ENCODE measurements at places on chromosomes 12 and 14.
A peak's percentile ranks its signal among the peaks of the same experiment; 100 is the strongest.

GRCh38 chr12:130870442-130871285 lies 1.2 kb upstream of the RAN start:
- peak; percentile 70 for DNase-seq

DNA sequence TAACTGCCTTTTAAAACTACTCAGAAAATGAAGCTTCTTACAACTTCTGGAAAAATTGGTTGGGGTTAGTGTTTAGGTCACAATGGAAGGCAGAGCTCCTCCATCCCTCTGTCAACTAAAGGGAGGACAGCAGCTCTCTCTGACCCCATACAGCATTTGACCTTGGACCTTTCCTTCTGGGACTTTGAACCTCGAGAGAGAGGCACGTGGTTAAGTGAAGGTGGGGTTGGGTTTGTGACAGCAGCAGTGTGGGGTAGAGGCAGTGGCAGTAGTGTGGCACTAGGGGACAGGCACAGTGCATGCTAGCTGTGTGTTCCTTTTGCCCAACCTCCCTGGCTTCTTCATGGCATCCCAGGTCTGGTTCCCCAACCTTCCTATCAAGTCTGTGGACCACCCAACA lies 9.4 kb upstream of the C12orf75 start:
- DNase-seq: no peak

GRCh38 chr12:107094183-107094448 lies 767 bp upstream of the CRY1 start:
- DNase-seq: no peak

GRCh38 chr14:99675382-99675835 lies 8.7 kb upstream of the CYP46A1 start:
- DNase-seq: no peak

GRCh38 chr12:87529413-87529812 lies 499.8 kb downstream of the C12orf50 start:
- DNase-seq: no peak

- DNase-seq: no peak
Observed at GRCh38 chr12:6318440-6318879, 8.0 kb downstream of the PLEKHG6 start.

DNA sequence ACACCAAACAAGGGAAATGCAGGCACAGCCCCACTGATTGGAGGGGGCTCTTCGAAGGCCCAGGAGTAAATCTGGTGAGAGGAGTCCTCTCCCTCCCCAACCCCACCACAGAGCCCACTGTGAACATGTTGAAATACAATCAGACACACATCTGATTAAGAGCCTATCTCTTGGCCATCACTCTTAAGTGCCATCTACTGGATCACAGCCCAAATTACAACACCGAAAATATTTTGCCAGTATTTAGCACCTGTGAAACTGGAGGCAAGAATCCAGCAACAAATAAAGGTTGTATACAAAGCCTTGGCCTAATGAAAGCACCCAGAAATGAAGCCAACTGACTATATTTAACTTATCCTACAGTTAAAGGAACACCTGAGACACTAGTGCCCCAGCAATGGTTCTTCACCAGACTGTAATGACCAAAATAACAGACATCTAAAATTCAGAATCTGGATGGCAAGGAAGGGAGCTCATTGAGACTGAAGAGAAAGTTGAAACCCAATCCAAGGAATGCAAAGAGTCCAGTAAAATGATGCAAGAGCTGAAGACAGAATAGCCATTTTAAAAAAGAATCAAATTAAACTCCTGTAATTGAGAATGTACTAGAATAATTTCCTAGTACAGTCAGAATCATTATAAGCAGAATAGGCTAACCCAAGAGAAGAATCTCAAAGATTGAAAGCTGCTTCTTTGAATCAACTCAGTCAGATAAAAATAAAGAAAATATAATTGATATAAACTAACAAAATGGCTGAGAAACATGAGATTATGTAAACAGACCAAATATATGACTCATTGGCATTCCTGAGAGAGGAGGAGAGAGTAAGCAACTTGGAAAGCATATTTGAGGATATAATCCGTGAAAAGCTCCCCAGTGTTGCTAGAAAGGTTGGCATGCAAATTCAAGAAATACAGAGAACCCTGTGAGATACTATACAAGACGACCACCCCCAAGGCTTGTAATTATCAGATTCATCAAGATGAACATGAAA lies 1117.0 kb downstream of the FLRT2 start:
- DNase-seq: no peak

DNA sequence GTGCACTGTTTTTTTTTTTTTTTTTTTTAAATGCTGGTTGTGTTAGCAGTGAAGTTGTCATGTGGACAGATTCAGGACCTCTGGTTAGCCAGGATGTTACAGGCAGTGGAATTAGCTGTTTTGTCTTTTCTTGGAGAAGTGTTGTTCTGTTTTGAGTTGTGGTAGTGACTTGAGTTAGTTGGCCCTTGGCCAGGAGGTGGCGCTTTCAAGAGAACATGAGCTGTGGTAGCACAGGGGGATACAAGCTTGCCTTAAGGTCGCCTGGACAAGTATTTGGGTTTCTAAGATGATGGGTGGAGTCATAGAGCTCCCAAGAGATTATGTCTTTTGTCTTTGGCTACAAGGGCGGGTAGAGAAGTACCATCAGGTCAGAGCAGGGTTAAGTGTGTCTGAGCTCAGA lies 33.3 kb upstream of the CCDC198 start:
- DNase-seq: no peak

- DNase-seq: no peak
Observed at GRCh38 chr14:99763527-99764221, 29.5 kb upstream of the EML1 start.

DNA sequence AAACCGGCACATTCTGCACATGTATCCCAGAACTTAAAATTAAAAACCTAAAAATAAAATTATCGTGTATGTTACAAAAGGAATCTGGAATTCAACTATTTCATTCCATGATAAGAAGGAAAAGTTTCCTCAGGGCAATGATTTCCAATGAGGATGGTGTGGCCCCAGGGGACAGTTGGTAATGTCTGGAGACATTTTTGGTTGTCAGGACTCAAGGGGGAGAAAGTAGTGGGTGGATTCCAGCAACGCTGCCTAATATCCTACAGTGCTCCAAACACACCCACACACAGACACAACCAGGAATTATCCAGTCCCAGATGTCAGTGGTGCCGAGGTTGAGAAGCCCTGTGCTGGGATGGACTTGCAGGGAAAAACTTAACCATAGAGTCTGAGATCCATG lies 228.3 kb downstream of the TMEM132D start:
- no peak for DNase-seq

- DNase-seq: no peak
Observed at GRCh38 chr14:69325646-69326265, 65.8 kb downstream of the GALNT16 start.

DNA sequence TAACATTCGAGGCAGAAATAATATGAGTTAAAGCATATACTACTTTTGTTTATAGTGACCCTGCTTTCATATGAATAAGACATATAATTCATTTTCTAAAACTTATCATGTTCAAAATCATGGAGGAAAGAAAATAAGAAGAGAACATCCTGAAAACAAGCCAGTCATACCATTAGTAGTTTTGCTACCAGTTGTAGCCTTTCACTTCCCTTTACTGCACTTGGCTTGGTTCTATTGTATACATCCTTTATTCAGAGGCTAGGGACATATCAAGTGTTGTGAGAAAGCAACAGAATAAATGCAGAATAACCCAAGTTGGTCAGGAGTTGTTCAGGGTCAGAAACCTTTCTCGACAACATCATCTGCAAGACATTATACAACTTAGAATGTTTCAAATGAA lies 598.7 kb downstream of the SOX5 start:
- no peak for DNase-seq

- no peak for DNase-seq
Observed at GRCh38 chr12:89468648-89469326, 55.8 kb downstream of the GALNT4 start.

- no peak for DNase-seq
Observed at GRCh38 chr14:57420986-57421385, 30.6 kb downstream of the NAA30 start.

GRCh38 chr12:59594943-59595500 lies 807 bp upstream of the SLC16A7 start:
- DNase-seq: no peak

DNA sequence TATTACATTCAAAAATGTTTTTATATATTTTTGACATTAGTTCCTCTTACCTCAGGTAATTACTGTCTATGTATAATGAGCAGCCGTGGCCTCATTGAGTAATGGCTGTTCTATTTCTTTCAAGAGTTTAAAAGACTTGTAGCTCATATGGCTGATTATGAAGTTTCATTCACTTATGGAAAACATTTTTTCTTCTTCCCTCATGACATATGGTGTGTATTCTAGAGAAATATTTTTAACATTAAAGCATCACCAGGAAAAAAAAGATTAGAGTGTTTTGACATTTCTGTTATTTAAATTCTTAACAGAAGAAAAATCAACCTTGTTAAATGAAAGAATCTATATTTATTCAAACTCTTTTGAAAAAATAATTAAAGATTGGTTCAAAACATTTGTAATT lies 422.4 kb downstream of the TMEM117 start:
- DNase-seq: no peak

DNA sequence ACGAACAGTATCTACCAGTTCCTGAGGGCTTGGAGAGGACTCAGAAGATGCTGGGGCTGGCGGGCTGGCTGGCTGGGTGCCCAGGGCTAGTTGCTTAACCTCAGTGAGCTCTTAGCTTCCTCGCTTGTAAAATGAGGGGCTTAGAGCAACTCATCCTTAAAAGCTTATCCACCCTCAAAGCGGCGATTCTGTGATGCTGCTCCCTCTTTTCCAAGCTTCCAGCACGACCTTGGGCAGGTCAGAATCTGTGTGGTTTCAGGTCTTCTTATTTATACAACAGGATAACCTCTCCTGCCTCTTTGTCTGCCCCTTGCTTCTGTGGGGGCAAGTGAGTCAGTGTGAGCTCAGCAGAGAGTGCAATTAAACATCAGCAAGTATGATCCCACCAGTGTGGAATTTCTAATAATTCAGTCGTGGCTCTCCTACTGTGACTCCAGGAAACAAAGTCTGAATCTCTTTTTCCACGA lies 281.8 kb downstream of the KSR2 start:
- DNase-seq: no peak

DNA sequence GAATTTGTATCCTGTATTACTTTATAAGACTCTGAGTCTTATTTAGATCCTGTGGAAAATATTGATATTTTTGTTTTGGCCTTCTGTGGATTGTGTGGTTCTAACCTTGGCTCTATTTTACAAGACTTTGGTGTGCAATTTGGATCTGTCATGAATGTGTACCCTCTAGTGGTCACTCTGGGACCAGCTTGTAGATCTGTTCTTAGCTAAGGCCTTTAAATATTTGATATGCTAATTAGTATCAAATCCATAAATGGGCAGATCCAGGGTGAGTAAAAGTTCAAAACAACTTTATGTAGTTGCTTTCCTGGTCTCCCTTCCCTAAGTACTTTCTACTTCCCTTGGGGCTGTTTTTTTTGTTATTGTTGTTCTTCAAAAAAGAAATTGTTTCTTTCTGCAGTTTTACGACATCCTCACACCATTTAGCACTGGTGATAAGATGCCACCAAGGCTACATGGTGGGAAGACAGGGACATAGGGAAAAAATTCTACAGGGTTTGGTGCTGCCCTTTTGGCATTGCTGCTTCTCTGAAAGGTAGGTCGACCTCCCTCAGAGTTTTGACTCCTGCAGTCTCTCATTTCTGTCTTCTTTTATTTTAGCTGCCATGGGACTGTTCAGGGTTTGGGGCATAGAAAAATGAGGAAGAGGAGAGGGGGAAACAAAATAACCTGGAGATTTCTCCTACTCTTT lies 238.5 kb downstream of the GPHN start:
- DNase-seq: no peak

- DNase-seq: no peak
Observed at GRCh38 chr14:73746520-73747378, 32.6 kb upstream of the PNMA1 start.

DNA sequence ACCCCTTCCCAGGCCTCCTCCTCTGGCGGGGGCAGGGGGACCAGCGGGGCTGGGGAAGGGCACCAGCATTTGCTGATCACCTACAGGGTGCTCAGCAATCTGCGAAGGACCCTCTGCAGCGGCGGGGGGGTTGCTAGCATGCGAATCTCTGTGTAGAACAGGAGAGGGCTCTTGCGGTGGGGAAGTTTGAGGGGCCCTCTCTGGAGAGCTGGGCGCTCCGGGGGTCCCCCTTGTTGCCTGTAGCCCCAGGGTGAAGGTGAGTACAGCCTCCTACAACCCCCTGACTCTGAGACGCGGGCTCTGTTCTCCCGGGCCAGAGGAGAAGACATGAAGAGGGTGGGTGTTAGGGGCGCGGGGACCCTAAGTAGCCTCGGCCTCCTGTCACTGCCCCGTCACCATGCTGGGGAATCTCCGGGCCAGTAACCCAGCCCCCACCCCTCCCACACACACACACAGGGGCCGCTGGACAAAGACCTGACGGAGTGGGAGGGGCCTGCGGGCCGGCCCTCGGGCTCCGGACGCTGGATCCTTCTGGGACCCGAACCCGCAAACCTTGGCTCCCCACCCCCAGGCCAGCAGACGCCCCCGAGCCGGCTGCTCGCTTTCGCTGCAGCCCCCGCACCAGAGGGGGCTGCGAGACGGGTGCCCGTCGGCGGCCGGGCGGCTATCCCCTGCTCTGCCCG lies 734 bp downstream of the FIGNL2 start:
- no peak for DNase-seq
